ENCODE measurements at places on chromosomes 12 and 14. TPM values are rescaled to one million over a fixed set of nuclear protein-coding genes. Genes with fewer than 3 reads are reported as not detected.

DNA sequence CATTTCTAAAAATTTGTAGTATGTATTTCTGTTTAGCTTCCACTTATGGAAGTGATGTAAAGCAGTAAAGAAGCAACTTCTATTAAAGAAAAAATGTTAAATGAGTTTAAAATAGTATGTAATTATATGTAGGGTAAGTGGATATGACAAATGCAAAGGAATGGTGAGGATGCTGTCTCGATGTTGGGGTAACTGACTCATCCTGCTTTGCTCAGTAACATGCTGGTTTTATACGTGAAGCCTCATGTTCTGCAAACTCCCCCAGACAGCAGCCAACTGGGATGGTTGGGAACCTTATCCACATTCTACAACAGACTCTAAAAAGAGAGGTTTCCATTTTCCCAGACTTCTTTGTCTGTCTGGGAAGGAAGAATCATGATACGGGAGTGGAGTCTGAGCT, 1006.4 kb upstream of the TMEM132C start:
- no peak for DNase-seq

DNA sequence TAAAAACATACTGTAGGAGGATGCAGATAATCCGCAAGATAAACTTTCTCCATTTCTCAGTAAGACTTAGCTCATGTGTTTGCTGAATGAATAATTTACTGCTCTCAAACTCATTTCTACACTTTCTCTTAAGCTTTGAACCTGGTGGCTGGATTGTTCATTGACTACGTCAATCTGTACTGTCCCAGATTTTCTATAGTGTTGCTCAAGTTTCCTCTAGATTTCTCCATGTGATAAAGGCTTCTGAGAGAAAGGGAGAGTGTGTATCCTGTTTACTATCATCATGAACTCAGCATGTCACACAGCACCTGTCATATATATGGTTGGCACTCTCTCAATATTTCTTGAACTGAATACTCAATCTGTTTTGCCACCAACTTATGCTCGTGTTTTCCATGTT, 518.0 kb upstream of the TBX3 start:
- no peak for DNase-seq

GRCh38 chr12:11707535-11707934, 58.1 kb downstream of the ETV6 start:
- DNase-seq, result no peak

Gene ENDOU
- total RNA-seq, result not detected

Gene SERPINA9
- not detected for total RNA-seq

DNA sequence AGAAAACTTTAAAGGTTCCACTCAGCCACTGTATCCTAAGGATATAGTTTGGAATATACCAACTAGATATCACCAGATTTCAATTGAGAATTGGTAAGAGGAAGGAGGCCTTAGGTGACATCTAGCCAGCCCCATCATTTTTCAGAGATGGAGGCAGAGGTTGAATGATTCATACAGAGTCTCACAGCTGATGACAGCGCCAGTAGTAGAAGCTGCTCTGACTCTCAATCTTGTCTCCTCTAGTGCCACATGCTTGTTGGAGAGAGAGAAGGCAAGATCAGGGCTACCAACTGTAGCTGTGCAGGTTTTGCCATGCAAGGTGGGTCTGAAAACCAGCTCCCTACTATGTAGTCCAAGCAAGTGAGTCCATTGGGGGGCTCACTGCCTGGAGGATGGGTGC, 6.1 kb downstream of the FRMD6 start:
- no peak for DNase-seq

GRCh38 chr12:89280833-89281538, 71.3 kb downstream of the DUSP6 start:
- peak; percentile 19 for DNase-seq

DNA sequence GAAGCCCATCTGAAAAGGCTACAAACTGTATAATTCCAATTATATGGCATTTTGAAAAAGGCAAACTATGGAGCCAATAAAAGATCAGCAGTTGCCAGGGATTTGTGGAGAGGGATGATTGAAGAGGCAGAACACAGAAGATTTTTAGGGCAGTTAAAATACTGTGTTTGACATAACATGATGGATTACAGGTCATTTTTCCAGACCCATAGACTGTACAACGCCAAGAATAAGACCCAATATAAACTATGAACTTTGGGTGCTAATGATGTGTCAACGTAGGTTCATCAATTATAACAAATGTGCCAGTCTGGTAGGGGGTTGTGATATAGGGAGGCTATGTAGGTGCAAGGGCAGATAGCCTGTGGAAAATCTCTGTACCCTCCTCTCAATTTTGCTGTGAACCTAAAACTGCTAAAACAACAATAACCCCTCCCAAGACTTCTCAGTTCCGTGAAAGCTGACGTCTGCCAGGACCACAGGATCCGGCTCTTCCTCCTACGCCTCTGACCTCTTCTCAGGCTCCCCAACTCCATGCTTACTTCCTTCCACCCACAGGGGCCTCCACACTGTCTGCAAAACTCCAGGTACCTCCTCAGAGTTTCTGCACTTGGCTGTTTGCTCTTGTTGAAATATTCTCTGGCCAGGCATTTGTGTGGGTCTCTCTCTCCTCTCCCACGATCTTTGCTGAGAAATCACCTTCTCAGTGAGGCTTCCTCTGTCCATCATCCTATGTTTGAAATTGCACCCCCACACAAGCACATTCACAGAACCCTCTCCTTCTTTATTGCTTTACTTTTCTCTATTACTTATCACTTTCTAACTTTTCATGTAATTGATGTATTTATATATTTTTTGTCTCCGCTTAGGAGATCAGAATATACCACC, 131.4 kb downstream of the BBS10 start:
- DNase-seq, result no peak

GRCh38 chr14:61603736-61604135, 91.6 kb upstream of the HIF1A start:
- no peak for DNase-seq

DNA sequence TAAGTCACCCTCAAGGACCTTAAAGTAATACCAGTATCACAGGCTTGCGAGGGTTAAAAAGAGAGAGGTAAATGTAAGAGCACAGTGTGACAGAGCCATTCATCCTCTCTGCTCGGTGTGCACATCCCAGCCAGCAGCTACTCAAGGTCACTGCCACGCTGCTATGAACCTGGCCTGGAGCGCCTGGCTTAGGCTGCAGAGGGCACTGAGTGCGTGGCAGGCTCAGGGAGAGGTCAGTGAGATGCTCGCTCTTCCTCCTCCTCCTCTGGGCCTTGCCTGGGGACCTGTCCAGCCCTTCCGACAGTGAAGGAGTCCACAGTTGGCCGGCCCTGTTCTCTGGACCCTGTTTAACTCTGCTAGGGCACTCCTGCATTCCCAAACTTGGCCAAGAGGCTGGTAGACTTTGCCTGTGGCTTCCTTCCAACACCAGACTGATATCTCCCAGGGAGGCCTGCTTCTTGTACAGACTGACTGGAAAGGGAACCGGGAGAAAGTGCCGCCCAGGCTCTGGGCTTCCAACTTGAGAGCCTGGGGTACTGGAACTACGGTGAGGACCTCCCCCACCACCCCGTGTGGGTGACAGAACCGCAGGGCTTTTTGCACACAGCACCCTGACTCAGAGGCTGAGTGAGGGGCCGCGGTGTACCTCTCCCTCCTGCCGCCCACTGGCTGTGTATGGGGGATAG, 62.6 kb upstream of the CORO1C start:
- DNase-seq, result no peak

All from neural progenitor cell (in vitro differentiated cells).